B cell (primary cell): ENCODE measurements at places on chromosomes 7 and 10.

- no peak for DNase-seq
Observed at GRCh38 chr10:60521974-60522405, 132.3 kb upstream of the ANK3 start.

- DNase-seq = no peak
Observed at GRCh38 chr7:104985259-104985617, 28.8 kb upstream of the KMT2E start.

DNA sequence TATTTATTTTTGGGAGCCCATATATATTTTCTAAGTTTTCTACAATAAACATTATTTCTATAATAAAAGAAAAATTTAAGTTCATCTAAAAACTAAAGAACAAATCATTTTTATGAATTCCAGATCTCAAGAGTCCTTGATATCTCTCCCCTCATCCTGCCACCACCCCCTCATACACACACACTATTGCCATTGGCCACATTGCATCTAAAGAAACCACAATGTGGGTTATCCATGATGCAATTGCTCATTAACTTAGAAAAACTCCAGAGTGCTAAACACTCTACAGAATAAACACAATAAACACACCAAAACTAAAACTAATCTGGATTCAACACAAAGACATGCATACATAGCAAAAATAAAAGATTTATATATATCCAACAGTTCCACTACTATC, 37.8 kb downstream of the FAM13C start:
- DNase-seq = no peak

DNA sequence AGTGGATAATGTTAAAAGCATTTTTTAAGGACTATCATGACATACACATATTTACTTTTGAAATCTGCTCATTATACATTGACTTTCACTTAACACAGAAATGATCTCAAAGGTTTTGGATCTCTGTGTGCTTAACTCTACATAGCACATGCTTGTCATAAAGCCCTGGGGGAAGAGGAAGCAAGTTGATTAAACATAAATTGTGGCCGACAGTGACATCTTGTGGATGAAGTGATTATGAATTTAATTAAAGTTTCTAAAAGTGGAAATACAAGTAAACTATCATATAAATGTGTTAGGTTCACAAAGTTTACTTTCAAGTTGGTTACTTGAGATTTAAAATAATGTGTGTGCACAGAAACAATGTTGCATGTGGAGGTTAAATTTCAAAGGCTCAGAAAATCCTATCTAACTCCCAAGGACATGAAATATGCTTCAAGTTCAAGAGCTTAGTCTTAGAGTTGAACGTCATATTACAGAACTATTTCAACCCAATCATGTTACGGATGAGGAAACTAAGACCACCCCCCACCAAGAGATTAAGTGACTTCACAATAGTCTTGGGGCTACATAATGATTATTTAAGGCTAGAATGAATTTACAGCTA, 1247.8 kb downstream of the GATA3 start:
- DNase-seq = peak; percentile 47

GRCh38 chr10:132004052-132004451, 22.3 kb upstream of the BNIP3 start:
- DNase-seq = no peak

DNA sequence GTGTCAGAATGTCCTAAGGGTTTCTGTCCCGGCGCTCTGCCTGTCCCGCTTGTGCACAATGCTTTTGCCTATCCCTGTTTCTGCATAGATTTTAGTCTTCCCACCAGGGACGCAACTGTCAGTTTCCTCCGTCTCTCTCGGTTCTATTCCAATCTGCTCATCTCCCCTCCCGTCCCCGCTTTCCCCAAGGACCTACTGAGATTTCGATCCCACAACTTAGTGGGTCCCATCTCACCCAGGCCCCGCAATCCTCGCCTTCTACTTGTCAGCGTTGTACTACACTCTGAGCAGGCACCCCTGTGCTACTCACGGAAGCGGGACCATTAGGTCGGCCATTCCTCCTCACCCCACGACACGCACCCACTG, 519 bp upstream of the ZNF655 start:
- DNase-seq = no peak

GRCh38 chr7:157479326-157479725, 142.5 kb downstream of the DNAJB6 start:
- no peak for DNase-seq

DNA sequence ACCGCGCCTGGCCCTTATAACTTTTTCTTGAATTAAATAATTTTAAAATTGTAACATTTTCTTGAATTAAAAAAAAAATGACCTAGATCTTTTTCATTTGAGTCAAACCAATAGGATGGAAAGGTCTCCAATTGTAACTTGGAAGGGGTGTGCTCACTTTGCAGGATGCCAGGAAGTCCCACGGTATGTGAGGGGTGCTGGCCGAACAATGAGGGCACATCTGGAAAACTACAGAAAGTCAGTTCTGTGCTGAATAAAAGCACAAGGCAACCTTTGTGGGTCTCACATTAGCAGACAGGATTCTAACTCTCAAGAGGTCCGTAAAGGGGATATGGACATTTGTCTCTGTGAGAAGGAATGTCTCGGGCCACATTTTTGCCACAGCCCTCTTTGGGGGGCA, 52.8 kb upstream of the PDLIM1 start:
- no peak for DNase-seq

DNA sequence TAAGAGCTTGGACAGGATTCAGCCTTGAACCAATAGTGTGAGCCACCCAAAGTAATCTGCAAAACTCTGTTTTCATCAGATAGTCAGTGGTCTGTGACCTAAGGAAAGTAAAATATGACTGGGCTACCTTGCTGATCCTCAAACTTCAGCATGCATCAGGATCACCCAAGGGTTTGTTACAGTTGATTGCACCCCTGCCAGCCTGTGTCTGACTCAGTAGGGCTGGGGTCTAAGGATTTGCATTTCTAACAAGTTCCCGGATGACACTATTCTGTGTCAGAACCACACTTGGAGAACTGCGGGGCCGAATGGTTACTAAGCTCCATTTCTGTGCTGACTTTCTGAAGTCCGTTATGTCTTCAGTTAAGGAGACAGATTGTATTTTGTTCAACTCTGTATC, 40.6 kb upstream of the TSPAN13 start:
- no peak for DNase-seq

GRCh38 chr7:15305002-15305600, 256.7 kb downstream of the AGMO start:
- no peak for DNase-seq

DNA sequence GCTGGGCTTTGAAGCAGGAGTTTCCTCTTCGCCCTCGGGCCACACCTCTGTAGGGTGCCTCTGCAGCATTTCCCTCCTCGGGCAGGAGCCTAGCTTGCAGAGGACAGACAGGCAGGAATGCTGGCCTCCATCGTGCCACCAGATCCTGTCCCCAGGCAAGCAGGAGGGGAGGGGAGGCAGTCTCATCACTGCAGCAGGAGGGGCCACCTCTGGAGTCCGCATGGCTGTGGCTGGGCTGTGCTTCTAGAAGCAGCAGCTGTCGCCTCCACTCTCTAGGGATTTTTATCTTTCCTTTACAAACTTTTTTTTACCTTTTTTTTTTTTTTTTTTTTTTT, 181.4 kb downstream of the CUX1 start:
- no peak for DNase-seq

DNA sequence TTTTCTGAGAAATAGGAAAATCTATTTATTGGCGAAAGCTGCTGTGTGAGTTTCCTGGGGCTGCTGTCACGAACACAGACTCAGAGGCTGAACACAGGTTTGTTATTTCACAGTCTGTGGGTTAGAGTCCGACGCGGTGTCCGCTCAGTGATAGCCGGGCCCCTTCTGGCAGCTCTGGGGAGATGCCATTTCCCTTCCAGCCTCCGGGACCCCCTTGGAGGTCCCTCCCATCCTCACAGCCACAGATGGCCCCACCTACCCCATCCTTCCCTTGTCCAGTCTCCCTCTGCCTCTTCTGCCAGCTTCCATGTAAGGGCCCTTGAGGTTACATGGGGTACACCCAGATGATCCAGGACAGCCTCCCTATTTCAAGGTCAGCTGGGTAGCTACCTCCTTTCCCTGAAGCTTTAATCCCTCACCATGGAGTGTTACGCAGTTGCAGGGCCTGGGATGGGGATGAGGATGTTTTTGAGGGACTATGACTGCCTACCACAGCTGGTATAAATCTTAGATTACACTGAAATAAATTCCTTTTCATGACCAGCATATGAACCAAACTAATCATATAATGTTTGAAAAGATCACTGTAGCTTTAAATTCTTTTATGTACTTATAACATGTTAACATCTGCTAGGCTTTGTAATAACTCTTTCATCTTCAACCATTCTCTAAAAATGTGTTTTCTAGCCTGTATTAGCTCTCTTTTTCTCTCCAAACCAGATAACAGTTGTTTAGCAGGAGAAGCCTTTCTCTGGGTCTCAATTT, 98.5 kb downstream of the WDR37 start:
- DNase-seq = no peak

- DNase-seq = no peak
Observed at GRCh38 chr10:119022846-119023552, 6.5 kb upstream of the NANOS1 start.

GRCh38 chr10:86536294-86536861, 14.8 kb upstream of the WAPL start:
- DNase-seq = peak; percentile 58

DNA sequence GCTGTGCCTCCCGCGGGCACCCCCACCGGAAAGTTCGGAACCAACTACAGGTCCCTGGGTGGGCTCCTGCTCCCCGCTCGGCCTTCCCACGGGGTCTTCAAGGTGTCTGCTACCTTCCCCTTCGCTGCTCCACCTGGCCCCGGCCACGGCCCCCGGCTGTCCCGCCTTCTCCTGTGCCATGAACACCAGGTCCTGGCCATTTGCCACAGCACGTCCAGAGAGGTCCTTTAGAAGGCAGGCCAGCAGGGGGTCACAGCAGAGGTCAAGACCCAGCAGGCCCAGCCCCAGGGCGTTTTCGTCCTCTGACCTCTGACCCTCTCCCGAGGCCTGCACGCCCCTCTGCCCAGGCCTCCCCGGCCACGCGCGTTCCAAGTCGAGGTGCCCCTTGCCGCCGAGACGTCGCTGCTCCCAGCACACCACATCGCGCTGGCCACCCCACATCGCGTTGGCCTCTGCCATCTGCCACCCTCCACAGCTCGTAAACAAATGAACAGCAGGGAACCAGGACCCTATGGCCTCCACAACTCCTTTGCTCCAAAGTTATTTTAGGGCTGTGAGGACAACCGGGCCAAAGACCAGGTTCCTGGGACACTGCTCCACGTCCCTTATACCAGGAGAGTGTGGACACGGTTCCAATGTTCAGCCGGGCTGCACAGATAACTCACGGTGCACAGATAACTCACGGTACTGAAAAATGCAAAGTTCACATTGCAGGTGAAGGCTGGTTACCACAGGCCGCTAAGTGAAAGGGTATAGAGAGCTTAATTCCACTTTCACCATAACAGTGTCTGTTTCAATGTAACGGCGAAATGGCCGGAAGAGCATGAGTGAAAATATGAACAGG, 74.3 kb downstream of the CFAP46 start:
- no peak for DNase-seq

- DNase-seq = peak; percentile 78
Observed at GRCh38 chr10:96395931-96396877, 37.4 kb upstream of the OPALIN start.

GRCh38 chr10:91690996-91691676, 58.3 kb upstream of the PPP1R3C start:
- no peak for DNase-seq

- DNase-seq = no peak
Observed at GRCh38 chr10:113454341-113455061, 98.4 kb upstream of the HABP2 start.

GRCh38 chr10:22017283-22018020, 13.9 kb upstream of the DNAJC1 start:
- no peak for DNase-seq

DNA sequence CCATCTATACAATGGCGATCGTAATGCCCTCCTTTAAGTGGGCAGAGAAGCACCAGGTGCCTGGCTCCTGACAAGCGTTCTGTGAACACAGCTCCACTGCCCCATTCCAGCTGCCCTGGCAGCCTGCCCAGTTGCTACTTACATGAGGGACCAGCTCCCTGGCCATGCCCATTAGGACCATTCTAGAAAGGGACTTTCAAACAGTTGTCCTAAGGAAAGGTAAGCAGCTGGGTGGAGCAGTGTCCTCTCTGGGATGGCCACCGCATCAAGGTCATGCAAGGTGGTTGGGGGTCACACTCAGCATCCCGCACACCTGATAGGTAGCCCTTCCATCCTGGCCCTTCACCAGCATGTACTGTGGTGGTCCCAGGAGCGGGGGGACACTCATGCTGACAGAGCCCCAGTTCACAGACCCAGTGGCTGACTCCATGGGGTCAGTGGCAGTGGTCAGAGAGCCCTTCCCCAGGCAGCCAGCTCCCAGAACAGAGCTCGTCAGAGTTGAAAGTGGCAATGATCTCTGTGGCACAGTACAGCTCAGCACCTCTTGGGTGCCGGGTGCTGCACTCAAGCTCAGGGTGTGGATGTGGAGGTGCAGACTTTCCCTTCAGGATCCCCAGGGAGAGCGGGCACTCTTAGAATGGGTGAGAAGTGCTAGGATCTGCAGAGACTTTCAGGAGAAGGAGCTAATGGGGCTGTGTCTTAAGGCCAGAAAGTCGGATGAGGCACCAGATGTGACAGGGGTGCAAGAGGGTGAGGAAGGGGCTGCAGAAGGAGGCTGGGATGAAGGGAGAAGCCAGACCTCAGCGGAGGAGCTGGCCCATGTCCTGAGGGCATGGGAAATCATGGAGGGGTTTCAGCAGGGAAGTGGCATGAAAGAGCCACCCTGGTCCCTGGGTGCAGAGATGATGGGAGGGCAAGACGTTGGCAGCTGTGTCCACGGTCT, 10.9 kb downstream of the MMRN2 start:
- DNase-seq = no peak

DNA sequence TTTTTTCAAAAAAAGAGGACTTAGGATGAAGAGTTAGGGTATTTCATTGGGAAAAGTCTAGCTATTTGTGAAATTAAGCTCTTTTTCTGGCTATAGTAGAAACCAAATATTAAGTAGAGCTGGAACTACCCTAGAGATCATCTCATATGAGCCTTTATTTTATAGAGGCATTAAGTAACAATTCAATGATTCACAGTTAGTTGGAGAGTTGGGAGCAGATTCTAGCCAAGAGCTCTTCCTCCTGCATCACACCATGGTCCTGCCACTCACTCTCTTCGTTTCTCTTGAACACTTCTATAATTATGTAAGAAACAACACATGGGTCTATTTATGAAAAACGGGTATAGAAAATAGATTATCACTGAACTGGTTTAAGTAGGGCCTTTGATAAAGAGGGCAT, 76.1 kb upstream of the ANK3 start:
- DNase-seq = no peak

DNA sequence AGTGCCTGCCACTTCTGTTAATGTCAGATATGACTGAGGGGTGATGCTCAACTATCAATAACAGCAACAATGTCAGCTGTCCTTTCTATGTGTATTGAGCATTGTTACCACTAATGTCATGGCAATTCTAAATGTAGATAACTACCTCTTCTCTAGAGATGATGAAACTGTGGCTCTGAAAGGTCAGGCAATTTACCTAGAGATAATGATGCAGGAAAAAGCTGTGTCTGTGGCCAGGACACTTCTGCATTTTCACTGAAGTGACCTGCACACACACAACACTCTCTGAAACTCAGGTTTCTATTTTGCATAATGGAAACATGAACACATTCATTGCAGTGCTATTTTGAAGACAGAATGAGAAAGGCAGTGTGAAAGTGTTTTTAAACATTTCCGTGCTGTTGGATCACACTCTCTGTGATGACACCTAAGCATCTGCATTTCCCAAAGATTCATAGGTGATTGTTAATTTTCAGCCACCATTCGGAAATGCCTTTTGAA, 148.2 kb downstream of the KCND2 start:
- no peak for DNase-seq

- DNase-seq = no peak
Observed at GRCh38 chr10:7354330-7355047, 56.3 kb downstream of the SFMBT2 start.

- no peak for DNase-seq
Observed at GRCh38 chr10:33274096-33274785, 60.2 kb downstream of the NRP1 start.
